ENCODE measurements at places on chromosomes 3 and 15. TPM values are rescaled to one million over a fixed set of nuclear protein-coding genes. Genes with fewer than 3 reads are reported as not detected.

GRCh38 chr3:184092199-184092598 is 4.7 kb upstream of the HTR3E start:
- no peaks in the 10 kb centered on the region for H3K36me3 ChIP-seq
- H3K4me3 ChIP-seq, result no peak overlapping the region
- H3K27me3 ChIP-seq, result no peaks in the 10 kb centered on the region
- H3K4me1 ChIP-seq, result peaks cover 3% of the 10 kb centered on the region
- H3K27ac ChIP-seq, result no peak overlapping the region

GRCh38 chr15:65021488-65021887 is 8.0 kb downstream of the MTFMT start:
- H3K27ac ChIP-seq, result no peak overlapping the region
- H3K4me3 ChIP-seq, result no peak overlapping the region
- peaks cover 41% of the 10 kb centered on the region for H3K36me3 ChIP-seq
- no peaks in the 10 kb centered on the region for H3K4me1 ChIP-seq

Gene SNAPC5
- 29.9 TPM for total RNA-seq

Gene CCR1
- total RNA-seq, result 1.1 TPM

GRCh38 chr3:178517665-178518334 is 18.4 kb upstream of the KCNMB2 start:
- no peak overlapping the region for H3K4me3 ChIP-seq
- no peak for DNase-seq
- H3K4me1 ChIP-seq, result no peaks in the 10 kb centered on the region
- H3K36me3 ChIP-seq, result no peaks in the 10 kb centered on the region
- H3K27ac ChIP-seq, result no peak overlapping the region

Gene ADAMTS7
- total RNA-seq, result 16.6 TPM

Data from B cell (primary cell).